ENCODE measurements at places on chromosomes 6 and 20. TPM values are rescaled to one million over a fixed set of nuclear protein-coding genes. Genes with fewer than 3 reads are reported as not detected.

Gene CRNKL1
- 19.9 TPM for total RNA-seq

Gene ASIP
- not detected for total RNA-seq

Gene NOTCH4
- total RNA-seq: 0.37 TPM

Gene HLA-G
- total RNA-seq: 3.2 TPM

Gene STMND1
- not detected for total RNA-seq

Gene CCN6
- total RNA-seq: not detected

Gene HLA-DMA
- 58.5 TPM for total RNA-seq

Gene RIMS4
- total RNA-seq: not detected

Gene RAET1L
- total RNA-seq: not detected

Gene FAM184A
- 5.5 TPM for total RNA-seq

Gene CD24
- 0.39 TPM for total RNA-seq

Gene PLN
- not detected for total RNA-seq

Gene TRAPPC3L
- not detected for total RNA-seq

Gene MROH8
- 0.98 TPM for total RNA-seq

Gene TMEM170B
- total RNA-seq: 0.37 TPM

Gene SLC44A4
- 0.34 TPM for total RNA-seq

Gene GLP1R
- not detected for total RNA-seq

Gene FITM2
- 3.1 TPM for total RNA-seq

Gene C6orf15
- not detected for total RNA-seq

Gene AARS2
- total RNA-seq: 19.8 TPM

Gene CDH4
- total RNA-seq: not detected

Gene BMP2
- total RNA-seq: not detected

Gene FHL5
- not detected for total RNA-seq

Gene HLA-DQA1
- 89.7 TPM for total RNA-seq

Gene AKAP12
- total RNA-seq: 0.34 TPM

Gene SLC35D3
- not detected for total RNA-seq

Gene C6orf132
- 0.07 TPM for total RNA-seq

Gene FOXS1
- total RNA-seq: not detected

Gene BNIP5
- not detected for total RNA-seq

Gene C20orf141
- total RNA-seq: not detected

Gene SLC13A3
- total RNA-seq: 0.12 TPM

Gene CITED2
- total RNA-seq: 58.7 TPM

Gene PAK5
- not detected for total RNA-seq

Gene OR2J3
- total RNA-seq: not detected

Gene KHDRBS2
- not detected for total RNA-seq

Gene TREM1
- total RNA-seq: not detected
